ENCODE measurements at places on chromosomes 4 and X.

DNA sequence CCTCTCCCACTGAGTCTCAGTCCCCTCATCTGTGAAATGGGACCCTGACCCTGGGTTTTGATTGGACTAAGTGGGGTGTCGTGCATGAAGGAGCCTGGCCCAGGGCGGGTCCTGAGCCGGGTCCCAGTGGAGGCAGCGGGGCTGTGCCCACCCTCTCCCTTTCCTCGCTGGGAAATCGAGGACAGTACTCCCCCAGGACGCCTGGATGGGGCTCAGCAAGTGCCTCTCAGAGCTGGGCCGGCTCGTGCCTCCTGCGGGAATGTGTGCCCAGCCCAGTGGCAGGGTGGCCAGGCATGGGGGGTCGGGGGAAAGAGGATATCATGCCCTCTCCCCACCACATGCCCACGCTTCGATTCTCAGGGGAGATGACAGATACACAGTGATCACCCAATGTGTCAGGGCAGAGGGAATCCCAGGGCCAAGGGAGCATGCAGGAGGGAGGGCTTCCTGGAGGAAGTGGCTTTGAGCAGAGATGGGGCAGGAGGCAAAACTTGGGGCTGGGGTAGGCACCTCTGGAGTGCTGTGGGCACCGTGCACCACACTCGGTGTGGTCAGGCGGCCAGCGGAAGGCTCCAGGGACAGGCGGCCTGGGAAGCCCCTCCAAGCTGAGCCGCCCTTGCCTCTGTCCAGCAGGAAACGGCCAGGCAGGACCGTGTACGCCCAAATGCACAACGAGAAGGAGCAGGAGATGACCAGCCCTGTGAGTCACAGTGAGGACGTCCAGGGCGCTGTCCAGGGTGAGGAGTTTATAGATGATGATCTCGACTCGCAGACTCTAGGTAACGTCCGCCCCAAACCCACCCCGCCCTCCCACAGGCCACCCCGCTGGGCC lies 203.0 kb downstream of the AFAP1 start:
- no peak for DNase-seq

- DNase-seq: peak; percentile 30
These were observed 569 bp upstream of the FHL1 start for GRCh38 chrX:136146614-136147314.

- no peak for DNase-seq
These were observed 53.8 kb downstream of the RAP1GDS1 start for GRCh38 chr4:98314791-98315565.

GRCh38 chr4:151859641-151860040 lies 98.8 kb upstream of the GATB start:
- no peak for DNase-seq

DNA sequence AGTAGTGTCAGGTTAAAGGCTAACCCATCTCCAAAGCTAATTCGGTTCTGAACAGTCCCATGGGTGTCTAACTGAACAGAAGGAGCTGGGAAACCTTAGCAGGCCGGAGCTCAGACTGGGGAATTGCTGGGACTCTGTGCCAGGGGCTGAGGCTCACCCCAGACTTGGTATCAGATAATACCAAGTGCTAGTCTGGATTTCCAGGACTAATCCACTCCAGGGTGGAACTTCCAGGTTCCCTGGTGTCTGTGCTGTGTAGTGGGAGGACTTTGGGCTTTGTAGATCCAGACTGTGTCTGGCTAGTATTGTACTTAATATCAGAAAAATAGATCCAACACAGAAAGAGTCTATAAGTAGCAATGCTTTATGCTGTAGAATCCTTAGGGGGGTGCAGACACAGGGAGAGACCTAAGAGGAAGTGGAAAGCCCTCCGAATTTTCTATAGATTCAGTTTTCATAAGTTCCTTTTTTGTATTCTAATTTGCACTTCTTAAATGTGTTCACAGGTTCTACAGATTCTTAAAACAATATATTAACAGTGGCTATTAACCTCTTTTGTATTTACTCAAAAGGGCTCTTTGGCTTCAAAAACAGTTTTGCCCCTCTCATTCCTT lies 4.1 kb downstream of the ZNF827 start:
- DNase-seq: no peak

DNA sequence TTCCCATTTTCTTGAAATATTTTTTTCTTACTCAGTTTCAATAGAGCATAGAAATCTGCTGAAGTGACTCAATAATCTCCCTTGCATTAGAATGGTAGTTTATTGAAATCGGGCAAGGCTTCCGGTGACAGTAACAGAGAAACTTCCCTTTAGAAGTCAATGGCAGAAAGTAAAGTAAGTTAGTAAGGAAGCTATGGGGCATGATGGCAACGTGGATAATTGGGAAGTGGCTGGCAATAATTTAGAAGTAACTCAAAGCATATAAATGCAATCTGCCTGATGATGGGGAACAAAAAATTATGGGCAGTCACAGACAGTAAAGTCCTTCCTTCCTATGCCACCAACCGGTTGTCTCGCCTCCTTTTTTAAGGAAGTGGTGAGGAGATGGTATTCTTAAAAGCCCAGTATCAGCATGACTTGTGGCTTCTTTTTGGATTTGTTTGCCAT lies 7.6 kb downstream of the CYBB start:
- no peak for DNase-seq

DNA sequence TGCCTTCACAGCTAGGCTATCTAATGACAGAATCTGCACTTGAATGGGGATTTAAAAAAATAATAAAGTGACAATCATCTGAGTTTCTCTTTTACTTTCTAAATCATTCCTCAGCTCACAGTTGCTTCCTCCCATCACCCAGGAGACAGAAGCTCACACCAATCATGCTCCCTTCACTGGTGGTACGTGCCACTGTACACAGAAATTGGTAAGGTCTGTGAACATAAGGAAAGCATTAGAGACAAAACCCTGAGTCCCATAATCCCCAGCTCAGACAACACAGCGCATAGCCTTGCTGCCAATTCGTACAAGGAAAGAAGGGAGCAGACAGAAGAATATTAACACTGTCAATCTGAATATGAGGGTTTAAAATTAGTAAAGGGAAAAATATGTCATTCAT lies 133.1 kb downstream of the IDS start:
- no peak for DNase-seq

- DNase-seq: no peak
These were observed 296.7 kb downstream of the ASMT start for GRCh38 chrX:1911401-1912128.

DNA sequence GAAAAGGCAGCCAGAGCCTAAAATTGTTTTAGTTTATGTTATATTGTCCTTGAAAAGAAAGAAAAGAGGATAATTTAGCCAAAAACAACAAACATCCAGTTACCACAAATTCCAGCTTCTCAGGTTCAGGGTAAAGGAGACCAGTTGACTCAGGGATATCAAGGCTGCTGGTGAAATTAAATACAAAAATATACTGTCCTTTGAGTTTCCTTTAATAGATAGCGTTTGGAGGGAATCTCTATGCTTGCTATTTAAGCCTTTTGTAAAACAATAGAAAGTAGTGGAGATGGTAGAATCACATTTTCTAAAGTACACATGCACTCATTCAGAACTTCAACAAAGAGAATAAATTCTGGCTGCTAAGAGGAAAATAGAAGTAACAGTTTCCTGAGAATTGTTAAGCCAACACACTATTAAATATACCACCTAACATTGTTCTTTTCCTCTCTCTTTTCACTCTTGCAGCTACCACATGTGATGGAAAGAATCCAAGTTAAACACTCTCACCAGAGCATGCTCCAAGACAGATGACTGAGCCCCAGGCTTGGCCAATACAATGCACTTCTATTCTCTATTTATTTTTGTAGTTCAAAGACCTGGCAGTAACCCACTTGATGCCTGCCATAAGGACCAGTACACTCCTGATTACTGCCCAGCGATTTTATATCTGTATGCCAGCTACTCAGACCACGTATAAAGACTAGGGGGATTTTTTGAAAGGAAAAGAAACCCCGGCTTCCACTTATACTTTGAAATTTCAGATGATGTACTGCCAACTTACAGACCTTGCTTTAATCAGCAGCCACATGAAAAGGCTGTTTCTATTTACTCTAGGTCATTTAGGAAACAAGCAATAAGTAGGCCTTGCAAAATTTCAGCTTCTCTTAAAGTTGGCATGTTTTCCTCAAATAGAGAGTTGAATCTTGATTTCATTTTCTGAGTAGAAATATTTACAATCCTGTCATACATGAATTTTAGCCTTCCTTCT lies 756.9 kb downstream of the FAT4 start:
- DNase-seq: no peak

DNA sequence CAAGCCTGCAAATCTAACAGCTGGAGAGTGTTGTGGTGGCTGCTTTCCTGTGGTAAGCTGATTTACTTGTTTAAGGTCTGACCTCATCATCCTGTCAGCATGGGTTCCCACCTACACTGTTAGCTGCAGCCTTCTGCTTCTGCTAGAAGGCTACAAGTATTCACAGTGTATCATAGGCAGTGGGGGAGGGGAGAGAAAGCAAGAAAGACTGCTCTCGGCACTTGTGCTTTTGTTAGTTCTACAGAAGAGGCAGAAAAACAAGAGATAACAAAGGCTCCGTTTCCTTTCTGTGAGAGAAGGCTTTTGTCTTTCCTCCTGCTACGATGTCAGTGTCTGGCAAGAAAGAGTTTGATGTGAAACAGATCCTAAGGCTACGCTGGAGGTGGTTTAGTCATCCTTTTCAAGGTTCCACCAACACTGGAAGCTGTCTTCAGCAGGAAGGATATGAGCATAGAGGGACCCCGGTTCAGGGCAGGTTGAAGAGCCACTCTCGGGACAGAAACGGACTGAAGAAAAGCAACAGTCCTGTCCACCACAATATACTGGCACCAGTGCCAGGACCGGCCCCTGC lies at the start of gene KLHL4:
Gene KLHL4 (plus strand): TSS at position 232 of the 571 bp plus-strand sequence. CDS start 92 bp downstream, at position 324.
- DNase-seq: no peak

GRCh38 chr4:15577508-15577907 lies 77.6 kb downstream of the FBXL5 start:
- no peak for DNase-seq

DNA sequence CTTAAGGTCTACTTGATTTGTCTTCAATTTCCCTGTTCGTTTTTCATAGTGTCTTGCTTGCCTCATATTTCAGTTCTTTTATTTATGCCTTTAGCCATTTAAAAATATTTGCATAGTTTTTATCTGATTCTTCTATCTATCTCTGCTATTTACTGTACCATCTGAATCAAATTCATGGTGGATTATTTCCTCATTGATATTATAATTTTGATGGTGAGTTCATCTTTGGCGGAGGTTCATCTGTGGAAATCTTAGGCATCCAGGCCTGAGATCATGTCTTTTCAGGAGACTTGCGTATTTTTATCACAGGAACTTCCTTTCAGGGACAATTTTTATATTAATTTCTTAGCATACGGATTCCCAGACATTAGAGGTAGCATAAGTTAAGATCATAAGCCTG lies 275.2 kb downstream of the STPG2 start:
- DNase-seq: no peak

DNA sequence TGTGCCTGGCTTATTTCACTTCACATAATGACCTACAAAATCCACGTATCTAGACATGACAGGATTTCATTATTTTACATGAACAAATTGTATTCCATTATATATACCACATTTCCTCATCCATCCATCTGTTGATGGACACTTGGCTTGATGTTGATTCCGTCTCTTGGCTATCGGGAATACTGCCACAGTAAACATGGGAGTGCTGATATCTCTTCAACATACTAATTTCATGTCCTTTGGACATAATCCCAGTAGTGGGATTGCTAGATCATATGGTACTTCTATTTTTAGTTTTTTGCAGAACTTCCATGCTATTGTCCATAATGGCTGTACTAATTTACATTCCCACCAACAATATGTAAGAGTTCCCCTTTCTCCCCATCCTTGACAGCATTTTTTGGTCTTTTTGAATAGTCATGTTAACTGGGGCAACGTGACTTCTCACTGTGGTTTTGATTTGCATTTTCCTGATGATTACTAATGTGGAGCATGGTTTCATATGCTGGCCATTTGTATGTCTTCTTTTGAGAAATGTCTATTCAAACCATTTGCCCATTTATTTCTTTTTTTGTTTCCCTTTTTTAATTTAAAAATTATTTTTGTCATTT lies 68.9 kb downstream of the HTRA3 start:
- DNase-seq: no peak

DNA sequence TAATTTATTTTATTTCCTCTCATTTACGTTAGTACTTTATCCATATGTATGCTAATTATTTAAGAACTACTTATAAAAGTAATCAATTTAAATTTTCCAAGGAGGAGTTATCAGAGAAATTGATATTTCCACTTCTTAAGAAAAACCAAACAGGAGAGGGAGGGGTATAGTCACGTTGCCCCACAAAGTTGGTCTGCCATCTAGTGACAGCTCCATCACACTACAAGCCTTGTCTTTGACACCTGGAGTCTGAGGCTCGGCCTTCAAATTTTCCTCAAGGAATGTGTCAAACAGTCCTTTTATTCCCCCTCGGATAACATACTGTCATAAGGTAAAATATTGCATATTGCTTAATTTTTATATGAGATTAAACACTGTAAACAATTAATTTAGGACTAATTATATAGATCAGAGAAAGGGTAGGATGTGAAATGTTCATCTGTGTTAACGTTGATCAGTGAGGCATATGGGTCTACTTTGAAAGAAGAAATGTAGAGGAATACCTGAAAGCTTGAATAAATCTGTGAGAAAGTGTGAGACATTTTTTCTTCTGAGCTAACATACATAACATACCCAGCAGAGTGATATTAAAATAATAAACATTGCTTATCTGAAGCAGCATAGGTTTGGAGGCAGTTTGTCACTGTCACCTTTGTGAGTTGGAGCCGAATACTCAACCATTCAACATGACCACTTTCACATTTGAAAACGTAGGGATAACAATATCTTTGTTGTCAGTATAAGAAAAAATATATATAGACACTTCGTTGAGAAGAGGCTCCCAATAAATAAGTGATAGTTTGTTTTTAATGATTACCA lies 114.4 kb downstream of the GLRA3 start:
- DNase-seq: peak; percentile 56

GRCh38 chr4:137587796-137588195 lies 55.5 kb upstream of the PCDH18 start:
- no peak for DNase-seq

GRCh38 chr4:183098019-183098722 lies 886 bp upstream of the WWC2 start:
- peak; percentile 60 for DNase-seq

GRCh38 chrX:153971450-153972367 lies at the start of gene HCFC1:
Gene HCFC1 (minus strand): TSS chrX:153971818. CDS start chrX:153970840, 978 bp downstream.
- peak; percentile 82 for DNase-seq

GRCh38 chrX:126982158-126982557 lies 162.6 kb downstream of the PRR32 start:
- no peak for DNase-seq

- DNase-seq: no peak
These were observed 60.8 kb upstream of the CBR4 start for GRCh38 chr4:169070895-169071218.

- DNase-seq: peak; percentile 90
These were observed 21.6 kb downstream of the FABP2 start for GRCh38 chr4:119300101-119300978.

DNA sequence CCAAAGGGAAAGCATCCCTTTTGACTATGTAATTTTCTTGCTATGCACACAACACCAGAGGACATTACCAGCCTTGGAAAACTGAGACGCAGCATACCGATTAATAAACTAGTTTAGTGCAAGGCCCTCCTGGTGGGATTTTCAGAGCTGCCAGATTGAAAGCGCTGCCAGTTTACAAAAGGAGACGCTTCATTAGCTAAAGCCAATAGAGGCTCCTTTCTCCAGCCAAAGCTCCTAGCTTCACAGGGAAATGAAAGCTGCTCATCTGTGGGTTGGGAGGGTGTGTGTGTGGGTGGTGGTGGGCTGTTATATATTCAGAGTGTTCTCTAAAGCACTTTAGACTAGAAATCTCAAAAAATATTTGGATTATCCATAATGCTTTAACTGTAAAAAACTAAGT lies 32.4 kb downstream of the SPANXN4 start:
- no peak for DNase-seq

GRCh38 chrX:46165411-46165810 lies 379.8 kb downstream of the ZNF674 start:
- no peak for DNase-seq
